ENCODE measurements at places on chromosomes 5 and 9.

DNA sequence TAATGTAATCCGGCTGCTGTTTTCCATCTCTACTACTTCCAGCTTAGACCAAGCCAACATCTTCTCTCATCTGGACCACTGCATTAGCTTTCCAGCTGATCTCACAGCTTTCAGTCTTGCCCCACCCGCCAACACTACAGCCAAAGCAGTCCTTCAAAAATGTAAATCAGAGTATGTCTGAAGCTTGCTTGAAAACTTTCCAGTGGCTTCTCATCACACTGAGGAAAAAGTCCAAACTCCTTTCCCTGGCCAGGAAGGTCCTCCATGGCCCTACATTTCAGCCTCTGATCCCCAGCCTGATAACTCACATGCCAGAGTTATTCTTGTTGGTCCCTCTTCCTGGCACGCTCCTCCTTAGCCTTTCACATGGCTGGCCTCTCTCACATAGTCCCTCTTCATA is 38.5 kb downstream of the TTC1 start:
- DNase-seq = no peak

- DNase-seq = no peak
These were observed 58.8 kb downstream of the CAAP1 start for GRCh38 chr9:26833792-26834191.

DNA sequence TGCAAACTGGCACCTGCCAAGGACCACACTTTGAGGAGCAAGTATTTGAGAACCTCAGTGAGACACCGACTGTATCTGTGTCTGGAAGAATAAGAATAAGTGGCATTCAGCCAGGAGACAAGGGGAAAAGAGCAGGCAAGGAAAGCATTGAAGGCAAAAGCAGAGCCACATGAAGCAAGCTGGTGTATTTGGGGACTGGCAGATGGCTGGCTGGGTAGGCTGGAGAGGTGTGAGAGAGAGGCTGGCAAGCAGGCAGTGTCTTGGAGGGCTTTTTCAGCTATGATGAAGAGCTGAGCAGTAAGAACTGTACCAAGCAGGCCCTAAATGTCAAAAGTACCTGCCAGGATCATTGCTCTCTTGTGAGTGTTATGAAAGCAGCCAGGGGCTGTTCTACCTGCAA is 14.1 kb upstream of the C5orf58 start:
- DNase-seq = no peak

GRCh38 chr9:75739884-75740611 is 150.4 kb upstream of the PCSK5 start:
- no peak for DNase-seq

GRCh38 chr9:78122631-78123030 is 91.0 kb upstream of the GNAQ start:
- DNase-seq = no peak

GRCh38 chr5:16616536-16617273 is at the start of gene RETREG1:
Gene RETREG1, minus strand, starts transcription at chr5:16616997. Its CDS starts 26 bp downstream, at chr5:16616971.
- peak; percentile 58 for DNase-seq

DNA sequence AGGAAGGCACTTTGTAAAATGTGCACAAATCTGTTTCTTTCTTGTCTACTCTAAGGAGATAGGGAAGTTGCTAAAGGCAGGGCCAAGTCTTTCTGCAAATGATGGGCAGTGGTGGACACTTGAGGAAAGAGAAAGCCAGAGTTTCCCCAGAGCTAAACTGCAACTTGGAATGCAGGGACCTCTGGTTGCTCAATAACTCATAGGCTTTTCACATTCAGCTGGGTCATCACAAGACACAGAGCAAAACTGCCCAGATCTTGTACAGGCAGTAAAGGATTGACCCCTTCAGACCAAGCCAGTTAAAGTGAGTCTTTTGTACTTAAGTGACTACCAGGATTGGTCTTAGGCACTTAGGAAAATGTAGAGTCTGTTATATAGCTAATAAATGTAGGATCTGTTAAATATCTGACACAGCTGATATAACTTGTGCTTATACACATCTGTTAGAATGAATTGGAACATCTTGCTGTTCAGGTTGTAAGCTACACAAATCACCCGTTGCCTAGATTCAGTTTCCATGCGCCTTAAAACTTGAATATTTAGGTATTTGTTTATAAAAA is 13.5 kb upstream of the AGXT2 start:
- DNase-seq = no peak

DNA sequence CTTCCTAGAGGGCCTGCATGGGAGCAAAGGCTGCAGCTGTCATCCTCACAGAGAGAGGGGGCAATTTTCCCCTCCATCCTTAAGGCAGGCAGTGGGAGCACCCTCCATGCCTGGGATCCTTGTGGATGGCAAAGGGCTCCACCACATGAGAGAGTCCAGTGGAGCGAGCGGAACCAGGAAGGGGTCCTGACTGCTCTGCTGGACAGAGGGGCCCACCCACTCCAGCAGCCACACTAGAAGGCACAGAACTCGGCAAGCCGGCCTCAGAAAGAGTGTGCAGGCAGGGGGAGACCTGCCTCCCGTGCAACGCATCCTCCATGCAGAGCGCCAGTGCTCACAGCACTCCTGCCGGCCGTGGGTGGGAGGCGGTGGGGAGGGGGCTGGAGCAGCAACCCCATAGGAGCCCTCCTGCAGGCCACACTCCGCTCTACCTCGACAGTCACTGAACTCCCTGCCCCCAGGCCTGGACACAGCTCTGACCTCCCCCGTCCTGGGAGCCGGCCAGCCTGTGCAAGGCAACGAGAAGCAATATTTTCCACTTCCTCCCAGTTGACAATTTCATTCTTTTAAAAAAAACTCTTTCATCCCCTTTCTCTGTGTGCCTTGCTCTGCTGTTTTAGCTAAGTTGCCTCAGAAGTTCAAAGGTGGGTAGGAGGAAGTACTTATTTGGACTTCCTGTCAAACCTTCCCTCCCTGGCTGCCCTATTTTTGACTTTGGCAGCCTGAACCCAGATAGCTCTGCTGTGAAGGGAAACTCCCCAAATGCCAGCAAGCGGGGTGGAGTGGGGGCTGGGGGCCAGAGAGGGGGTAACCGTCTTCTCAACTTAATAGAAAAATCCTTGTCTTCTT is 5.3 kb upstream of the LCP2 start:
- DNase-seq = no peak

DNA sequence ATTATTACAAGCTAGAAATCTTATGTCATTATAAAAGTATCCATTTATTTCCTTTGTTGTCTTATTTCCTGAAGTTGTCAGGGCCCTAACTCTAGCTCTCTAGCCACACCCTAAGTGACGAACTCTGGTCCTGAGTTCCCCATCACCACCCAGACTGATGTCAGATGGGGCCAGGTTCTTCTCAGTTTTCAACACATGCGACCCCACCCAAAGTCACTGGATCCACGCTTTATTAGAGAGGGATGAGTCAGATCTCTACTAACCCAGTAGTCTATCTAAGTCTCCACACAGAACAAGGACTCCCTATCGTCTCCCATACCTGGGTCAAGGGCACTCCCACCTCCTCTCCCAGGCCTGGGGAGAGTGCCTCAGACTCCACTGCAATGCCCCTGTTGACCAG is 6.8 kb upstream of the FEM1C start:
- DNase-seq = no peak

DNA sequence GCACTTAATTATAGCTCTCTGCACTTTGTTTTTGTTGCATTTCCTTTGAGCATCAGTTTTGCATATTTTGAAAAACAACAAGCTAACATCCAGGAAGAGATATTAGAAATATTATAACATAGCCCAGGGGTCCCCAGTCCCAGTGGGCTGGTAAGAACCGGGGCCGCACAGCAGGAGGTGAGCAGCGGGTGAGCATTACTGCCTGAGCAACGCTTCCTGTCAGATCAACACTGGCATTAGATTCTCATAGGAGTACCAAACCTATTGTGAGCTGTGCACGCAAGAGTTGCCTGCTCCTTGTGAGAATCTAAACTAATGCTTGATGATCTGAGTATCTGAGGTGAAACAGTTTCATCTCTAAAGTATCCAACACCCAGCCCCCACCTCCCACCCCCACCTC is 675.9 kb upstream of the ZNF608 start:
- DNase-seq = no peak

GRCh38 chr9:37079370-37080164 is 40.8 kb upstream of the ZCCHC7 start:
- peak; percentile 85 for DNase-seq

- no peak for DNase-seq
These were observed 142.8 kb upstream of the PDE4D start for GRCh38 chr5:60036192-60036938.

DNA sequence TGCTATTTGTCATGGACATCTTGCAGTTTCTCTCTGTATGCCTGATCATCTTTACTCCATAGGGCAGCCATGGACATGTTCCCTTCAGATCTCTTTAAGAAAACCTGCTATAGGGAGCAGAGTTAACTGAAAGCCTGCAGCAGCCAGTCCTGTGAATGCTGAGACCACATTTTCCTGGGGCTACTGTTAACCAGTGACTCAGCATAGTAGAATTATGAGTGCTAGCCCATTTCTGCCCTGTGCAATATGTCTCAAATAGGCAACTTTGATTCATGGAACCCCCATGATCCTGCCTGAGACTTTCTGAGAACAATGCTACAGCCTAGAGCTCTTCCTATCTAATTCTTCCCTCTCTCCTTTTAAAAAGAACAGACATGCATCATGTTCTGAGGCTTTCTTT is 624.2 kb downstream of the CHSY3 start:
- no peak for DNase-seq

- no peak for DNase-seq
These were observed 1.6 kb downstream of the IRX4 start for GRCh38 chr5:1881098-1881572.

- no peak for DNase-seq
These were observed 961.6 kb upstream of the CDH18 start for GRCh38 chr5:20949636-20950035.

GRCh38 chr9:35116898-35117551 is 1.4 kb upstream of the ATOSB start:
- peak; percentile 58 for DNase-seq

DNA sequence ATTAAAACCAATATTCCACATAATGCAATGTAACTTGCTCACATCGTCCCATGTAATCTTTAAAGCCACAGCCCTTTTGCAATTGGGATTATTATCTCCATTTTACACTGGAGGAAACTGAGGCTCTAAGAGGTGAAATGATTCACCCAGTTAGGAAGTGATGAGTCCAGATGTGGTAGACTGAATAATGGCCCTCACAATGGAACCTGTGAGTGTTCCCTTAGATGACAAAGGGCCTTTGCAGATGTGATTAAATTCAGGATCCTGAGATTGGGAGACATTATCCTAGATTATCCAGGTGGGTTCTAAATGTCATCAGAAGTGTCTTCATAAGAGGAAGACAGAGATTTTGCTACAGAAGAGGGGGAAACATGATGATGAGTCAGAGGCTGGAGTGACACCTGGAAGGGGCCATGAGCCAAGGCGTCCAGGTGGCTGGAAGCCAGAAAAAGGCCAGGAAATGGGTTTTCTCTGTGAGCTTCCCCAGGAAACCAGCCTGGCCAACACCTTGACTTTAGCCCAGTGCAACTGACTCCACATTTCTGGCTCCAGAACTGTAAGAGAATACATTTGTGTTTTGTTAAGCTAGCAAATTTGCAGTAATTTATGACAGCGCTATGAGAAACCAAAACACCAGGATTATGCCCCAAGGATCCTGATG is 139.1 kb downstream of the KCNIP1 start:
- DNase-seq = no peak

GRCh38 chr5:71934322-71934721 is 173.0 kb upstream of the MAP1B start:
- no peak for DNase-seq

DNA sequence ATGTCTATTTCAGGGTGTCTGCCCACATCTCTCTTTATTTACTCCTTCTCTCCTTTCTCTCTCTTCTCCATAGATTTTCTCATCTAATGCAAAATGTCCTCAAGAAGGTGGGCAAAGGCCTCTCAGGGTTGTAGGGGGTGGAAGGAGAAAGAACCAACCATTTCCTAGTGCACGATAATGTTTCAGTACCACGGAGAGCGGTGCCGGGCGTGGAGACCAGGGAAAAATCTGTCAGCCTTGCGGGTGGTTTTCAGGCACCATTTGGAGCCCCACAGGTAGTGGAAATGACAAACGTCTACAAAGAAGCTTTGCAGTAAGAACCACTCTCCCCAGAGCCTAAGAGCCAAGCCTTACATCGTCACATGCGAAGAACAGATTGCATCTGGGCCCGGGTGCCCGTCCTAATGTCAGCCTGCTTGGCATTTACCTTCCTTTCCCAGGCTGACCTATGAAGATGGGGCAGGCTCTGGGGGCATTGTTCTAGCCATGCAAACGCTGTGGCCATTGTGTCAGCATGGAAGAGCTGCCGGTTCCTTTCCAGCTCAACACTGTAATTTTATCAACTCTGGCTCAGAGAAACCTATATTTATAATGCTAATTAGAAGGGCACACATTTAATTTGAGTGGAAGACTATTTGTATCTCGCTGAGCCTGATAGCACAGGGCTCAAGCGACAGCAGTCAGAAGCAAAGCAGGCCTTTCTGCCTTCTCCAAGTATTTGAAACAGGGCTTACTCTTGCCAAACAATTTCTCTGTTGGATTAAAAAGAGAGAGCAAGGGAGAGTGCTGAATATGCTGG is 430.1 kb upstream of the WWC1 start:
- DNase-seq = no peak
